ENCODE measurements at places on chromosomes 5 and 9.

DNA sequence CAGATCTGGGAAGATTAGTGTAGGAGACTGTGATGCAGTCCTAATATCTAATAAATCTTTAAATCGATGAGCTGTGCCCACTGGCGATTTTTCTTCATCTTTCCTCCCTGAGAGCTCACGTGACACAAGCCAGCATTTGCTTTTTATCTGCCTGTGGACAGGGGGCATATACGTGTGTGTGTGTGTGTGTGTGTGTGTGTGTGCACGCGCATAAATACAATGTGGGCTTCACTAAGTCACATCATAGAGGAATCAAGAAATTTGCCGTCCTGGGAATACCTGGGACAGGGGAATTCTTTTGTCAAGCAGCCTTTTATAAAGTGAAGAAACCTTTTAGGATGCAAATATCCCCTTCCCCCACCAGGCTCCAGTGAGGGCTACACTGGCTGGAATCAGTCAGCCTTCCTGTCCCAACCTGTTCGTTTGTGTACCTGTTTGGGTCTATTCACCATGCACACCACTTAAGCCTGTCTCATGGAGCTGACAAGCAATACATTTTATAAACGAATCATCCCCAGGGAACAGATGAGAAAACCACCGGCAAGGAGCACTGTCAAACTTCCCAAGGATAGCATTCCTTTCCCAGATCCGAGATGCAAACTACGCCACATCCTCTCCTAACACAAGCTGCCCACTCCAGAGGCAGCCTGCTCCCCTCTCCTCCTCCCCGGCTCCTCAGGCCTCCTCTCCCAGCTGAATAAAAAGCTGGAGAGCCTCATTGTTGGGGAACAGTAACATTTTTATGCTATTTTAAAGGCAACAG, 2.7 kb downstream of the EPB41L4B start:
- no peak for DNase-seq

DNA sequence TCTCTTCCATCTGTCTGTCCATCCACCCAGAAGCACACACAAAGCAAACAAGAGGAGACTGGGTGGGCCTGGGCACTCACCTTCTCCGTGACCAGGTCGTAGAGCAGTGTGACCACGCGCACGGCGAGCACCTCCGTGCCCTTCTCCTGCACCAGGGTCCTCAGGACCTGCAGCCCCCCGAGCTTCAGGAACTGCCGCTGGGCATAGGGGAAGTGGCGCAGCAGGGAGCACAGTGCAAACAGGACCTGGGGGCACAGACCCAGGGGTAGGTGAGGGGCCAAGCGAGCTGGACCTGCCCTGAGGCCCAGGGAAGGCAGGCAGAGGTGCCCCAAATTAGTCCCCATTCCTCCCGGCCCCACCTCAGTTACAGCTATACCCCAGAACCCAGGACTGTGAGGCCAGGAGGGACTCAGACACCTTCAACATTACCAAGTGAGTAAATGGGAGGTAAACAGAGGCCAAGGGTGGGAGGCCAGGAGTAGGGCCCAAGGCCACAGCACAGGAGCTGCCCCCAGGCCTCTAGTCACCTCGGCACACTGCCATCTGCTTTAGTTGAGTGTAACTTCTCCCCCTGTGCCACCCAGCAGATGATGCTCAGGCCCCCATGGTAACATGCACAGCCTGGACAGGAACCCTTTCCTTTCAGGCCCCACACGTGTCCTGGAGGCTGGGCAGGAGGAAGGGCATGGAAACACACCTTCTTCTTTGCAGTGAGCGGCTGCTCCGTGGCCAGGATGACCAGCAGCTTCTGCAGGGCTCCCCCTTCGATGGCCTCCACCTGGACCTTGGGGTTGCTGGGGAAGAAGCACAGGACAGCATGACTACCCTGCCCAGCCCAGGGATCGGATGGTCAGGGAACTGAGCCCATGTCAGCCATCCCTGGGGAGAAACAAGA, 76.2 kb upstream of the LRRTM2 start:
- DNase-seq = no peak

GRCh38 chr9:3692606-3693005, 166.8 kb upstream of the RFX3 start:
- DNase-seq = no peak

- DNase-seq = no peak
Observed at GRCh38 chr9:89744730-89745129, 139.9 kb downstream of the GADD45G start.

DNA sequence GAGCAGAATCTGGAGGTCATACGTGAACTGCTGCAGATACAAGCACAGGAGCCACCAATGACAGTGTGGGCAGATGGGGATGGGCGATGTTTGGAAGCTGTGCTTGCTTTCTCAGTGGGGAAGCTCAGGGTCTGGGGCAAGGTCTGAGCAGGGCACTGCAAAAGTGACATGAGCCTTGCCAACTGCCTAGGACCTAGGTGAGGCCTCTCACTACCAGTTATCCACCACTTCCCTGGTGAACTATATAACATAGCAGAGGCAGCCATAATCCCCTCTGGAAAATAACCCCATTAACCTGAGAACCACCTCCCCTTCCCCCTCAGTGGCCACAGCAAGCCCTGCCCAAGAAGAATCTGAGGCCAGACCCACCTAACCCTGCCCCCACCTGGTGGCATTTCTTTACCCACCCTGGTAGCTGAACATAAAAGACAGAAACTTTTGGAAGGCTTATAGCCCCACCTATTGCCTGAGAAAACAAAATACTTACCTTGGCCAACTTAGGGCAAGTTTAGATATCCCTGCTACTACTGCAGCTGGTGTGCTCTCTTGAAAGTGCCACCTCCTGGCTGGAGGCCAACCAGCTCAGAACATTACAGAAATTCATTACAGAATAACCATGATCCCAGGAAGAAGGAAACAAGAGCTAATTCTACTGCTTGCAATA, 18.8 kb upstream of the SPEF2 start:
- no peak for DNase-seq

GRCh38 chr9:71096421-71097108, 24.9 kb downstream of the TRPM3 start:
- no peak for DNase-seq

- DNase-seq = no peak
Observed at GRCh38 chr9:20478786-20479185, 143.5 kb downstream of the MLLT3 start.

GRCh38 chr5:173327084-173327947, 898 bp downstream of the STC2 start:
- peak; percentile 68 for DNase-seq

GRCh38 chr5:145680169-145680568, 155.0 kb downstream of the PRELID2 start:
- DNase-seq = no peak

GRCh38 chr9:114804505-114804904, 1.3 kb downstream of the TNFSF15 start:
- peak; percentile 14 for DNase-seq
